SK-N-MC (cell line): ENCODE measurements at places on chromosomes 6 and 20.

GRCh38 chr20:34557936-34558319, 590 bp upstream of the MAP1LC3A start:
- DNase-seq: no peak

DNA sequence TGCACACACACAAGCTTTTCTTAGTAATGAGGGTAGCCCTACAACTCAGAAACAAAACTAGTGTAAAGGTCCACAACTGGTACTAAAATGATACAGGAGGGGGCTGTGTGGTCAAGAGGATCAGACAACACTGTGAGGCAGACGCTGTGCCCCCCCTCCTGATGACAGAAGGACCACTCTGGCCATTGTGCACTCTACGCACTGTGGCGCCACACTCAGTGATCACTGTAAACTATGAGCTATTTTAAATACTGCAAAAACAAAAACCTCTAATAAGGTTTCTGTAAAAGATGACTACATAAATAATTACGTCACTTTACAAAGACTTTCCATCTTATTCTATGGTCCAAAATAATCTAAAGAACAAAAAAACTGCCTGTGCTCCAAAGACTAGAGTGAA, 96.1 kb downstream of the SLC23A2 start:
- DNase-seq: no peak

DNA sequence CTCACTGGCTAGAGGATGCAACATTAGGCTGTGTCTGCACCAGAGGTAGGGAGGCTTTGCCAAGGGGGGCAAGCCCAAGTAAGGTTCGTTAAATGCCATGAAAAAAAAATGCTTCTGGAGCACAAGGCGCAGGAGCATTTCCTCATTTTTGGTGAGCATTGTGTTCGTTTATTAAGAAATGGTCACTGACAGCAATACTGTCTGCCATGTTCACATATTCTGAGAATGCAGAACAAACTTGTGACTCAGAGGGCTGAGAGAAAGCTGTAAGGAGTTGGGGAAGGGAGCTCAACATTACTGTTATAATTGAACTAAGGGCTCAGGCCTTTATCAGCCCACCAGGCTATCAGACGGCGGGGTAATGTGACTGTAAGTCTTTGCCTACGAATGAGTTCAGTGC, 465.4 kb upstream of the BTBD3 start:
- no peak for DNase-seq

GRCh38 chr20:23625236-23625964, 12.4 kb downstream of the CST3 start:
- no peak for DNase-seq

DNA sequence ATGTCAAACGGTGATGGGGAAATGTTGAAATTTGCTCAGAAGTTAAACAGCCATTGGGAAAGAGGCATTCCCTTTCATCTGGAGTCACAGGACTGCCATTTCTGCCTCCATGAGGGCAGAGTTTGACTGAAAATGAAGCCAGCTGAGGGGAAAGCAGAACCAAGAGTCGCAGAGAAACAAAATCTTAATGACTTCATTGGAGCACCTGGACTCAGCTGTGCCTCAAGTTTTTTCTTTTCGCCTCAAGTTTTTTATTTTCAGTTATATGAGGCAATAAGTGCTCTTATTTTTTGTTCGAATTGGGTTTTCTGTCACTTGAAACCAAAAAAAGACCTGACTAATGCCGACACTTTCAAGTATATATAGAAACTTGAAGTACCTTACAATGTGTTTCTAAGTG, 161.3 kb downstream of the PKHD1 start:
- DNase-seq: no peak

GRCh38 chr6:169950558-169950957, 199.1 kb downstream of the ERMARD start:
- no peak for DNase-seq

DNA sequence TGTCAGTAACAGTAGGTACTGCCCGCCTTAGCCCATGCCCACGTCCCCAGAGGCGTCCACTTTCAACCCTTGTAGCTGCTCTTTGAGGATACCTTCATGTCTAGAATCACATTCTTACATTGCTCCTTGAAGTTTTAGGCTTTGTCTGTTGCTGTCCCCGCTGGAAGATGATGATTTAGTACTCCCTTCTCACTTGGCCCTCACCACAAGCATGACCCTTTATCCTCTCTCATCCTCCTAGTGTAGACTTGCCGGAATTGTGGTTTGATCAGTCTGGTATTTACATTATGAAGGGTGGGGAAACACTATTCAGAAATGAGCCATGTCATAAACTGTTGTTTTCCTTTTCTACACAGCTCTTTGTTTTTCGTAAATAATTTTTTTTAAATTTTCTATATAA, 87.4 kb downstream of the ARID1B start:
- no peak for DNase-seq

DNA sequence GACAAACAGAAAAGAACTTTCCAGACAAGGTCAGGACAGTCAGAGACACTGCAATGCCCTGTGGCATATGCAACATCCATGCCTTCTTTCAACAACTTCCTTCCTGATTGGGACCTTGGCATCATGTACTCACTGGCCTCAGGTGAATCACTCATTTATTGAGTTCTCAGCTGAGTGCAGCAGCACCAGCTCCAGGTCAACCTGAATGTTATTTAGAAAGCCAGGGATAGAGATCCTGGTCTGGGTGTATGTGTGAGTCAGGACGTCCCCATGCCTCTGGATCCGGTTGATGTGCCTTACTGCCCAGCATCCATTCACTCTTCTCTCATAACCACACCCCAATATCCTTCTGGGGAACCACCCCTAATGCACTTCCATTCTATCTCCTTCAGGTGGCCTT, 54.4 kb downstream of the SNRNP48 start:
- DNase-seq: no peak

DNA sequence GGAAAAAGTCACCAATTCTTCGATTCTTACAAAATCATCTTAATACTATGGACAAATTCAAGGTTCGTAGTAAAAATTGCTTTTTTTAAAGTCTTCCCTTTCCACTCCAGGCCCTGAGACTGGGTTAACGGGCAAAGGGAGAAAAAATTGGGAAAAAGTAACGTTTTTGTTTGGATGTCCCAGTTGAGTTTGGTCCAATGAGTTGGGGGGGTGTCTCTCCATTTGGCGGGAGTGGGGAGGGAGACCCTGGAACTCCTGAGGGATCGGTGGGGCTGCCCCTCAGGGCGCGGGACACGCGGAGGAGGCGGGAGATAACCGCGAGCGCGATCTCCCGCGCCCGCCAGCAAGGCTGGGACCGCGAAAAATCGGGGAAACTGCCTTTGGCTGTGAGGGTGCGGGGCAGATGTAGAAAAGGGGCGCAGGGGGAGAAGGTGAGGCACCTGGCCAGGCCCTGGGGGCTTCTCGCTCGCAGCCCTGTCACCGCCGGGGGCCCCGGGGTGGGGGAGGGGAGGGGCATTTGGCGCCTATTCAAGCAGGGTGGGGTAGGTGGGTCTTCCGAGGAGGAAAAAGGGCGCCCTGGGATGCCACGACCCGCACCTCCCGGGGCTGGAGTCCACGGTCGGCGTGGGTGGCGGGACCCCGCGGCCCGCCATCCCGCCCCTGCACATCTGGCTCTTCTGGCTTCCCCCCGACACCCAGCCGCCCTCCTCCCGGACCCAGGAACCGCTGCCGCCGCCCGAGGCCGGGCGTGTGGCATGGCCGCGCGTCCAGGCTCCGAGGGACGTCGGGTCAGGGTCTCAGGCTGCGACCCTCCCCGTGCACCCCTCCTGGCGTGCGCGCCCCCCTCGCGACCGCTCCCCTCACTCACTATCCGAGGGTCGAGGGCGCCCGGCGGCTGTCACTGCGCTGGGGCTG, 595 bp downstream of the FBXO5 start:
- no peak for DNase-seq

DNA sequence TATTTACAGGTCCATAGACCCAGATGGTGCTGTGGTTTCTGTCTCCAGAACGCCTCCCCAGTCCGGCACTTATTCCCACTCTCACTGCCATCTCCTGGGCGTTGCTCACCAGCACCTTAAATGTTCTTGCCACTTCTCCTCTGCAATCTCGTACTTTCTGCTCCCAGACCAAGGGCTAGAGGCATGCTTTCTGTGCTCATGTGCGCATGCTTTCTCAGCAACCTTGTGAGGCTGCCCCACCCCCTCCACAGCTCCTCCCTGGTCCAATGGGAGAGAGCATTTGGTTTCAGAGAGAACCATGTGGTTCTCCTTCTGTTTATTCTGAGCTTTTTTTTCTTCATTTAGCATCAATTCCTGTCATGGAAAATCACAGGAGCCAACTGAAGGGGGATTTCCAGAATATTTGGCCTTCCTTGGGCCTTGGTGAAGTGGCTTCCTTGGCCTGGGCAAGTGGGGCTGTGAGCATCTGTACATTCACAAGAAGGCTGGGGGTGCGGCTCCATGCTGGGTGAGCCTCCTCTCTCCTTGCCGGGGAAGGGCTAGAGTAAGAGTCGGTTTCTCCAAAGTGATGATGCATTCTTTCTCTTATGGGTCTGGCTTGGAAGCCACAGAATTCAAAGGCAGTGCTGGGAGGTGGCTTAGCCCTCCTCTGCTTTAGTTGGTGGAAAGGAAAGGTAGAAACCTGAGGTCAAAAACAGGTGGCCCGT, 66.6 kb downstream of the PHACTR3 start:
- no peak for DNase-seq

- DNase-seq: no peak
Measured at GRCh38 chr6:31822036-31822821, 5.3 kb upstream of the HSPA1B start.

- DNase-seq: no peak
Measured at GRCh38 chr6:155050311-155050710, 55.2 kb downstream of the TIAM2 start.

DNA sequence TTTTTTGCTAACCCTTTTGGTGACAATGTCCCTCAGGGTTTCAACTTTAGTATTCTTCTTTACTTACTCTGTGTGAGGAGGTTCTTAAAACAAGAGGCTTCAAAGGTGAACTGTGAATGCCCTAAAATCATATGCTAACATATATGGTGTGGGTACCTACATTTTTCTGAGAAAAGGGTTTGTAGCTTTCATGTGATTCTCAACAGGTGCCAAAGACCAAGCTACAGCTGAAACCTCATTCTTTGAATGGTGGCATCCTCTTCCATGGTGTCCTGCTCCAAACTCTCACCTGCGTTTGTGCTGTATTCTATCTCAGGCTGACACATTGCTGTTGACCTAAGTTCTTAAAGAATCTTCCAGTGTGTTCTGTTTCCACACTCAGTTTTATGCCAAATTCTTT, 177.3 kb downstream of the PRL start:
- no peak for DNase-seq

- no peak for DNase-seq
Measured at GRCh38 chr6:14765721-14766390, 480.0 kb upstream of the JARID2 start.

- DNase-seq: no peak
Measured at GRCh38 chr20:10682939-10683338, 9.1 kb upstream of the JAG1 start.

GRCh38 chr6:100658486-100658885, 193.8 kb upstream of the SIM1 start:
- no peak for DNase-seq

DNA sequence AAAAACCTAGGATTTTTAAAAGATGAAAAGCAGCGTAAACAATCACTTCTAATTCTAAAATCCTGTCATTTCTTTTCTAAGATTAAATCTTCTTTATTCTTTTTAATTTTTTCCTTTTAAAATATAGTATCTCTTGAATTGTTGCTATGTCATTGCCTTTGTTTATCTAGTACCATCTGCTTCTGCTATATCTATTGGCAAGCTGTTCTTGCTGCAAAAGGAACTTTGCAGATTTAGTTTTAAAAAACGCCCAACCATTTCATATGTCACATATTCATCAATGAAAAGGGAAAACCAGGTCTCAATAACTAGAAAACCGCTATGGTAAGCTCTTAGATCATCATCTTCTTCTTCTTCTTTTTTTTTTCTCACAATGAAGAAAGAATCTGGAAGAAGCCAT, 11.5 kb upstream of the EEF1A1 start:
- no peak for DNase-seq

GRCh38 chr6:66307490-66307889, 600.5 kb upstream of the EYS start:
- DNase-seq: no peak

DNA sequence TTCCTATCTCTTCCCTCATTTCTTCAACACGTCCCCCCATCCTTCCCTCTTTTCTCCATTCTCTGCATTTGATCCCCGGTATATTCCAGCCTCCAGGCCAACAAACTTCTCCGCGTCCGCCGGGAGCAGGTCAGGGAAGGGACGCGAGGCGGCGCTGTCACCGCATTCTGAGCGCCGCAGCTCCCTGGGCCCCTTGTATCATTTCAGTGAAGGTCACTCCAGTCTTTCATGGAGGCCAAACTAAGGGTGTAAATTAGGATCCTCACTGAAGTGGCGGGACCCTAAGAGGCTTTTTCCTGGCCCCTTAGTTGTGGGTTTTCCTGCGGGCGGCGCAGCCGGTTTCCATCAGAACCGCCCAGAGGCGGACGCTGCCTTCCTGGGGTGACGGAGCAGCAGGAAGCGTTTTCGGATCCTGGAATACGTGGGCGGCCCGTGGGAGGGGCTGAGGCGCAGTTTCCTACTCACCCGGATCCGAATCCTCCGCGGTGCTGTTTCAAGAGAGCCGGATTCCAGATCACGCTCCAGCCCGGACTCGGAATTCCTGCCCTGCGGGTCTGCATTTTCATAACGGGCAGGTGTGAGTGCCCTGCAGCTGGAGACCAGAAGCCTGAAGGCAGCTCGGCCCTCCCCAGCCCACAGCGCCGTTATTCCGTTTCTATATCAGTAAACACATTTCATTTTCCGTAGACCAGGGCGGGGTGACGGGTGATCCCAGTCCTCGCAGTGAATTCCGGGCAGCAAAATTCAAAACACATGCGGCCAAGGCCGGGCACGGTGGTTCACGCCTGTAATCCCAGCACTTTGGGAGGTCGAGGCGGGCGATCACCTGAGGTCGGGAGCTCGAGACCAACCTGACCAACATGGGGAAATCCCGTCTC, 3.6 kb upstream of the MICA start:
- DNase-seq: peak; percentile 64

DNA sequence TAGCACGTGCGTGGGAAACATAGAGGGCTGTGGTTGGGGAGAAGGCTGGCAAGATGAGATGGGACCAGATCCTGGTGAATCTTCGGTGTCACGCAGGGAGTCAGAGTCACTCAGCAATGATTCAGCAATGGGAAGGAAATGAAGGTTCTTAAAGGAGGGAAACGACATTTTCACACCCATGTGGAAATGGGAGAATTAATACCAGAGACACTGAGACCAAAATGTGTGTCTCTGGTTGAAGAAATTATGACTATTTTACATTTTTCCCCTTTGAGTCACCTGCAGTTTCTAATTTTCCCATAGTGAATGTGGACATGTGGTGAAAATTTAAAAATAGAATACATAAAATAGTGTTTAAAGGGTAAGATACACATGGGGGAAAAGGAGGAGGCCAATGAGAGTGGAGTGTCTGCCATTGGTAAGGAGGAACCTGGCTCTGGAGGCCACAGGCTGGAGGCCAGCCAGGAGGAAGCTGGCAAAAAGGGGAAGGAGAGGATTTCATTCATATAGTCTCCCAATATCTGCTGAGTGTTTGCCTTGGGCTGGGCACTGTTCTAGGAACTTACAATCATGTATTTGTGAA, 17.5 kb downstream of the NRN1 start:
- no peak for DNase-seq
